ENCODE measurements at places on chromosomes 3 and 15. TPM values are rescaled to one million over a fixed set of nuclear protein-coding genes. Genes with fewer than 3 reads are reported as not detected.

The TNNC1 gene
- total RNA-seq, result 0.45 TPM

DNA sequence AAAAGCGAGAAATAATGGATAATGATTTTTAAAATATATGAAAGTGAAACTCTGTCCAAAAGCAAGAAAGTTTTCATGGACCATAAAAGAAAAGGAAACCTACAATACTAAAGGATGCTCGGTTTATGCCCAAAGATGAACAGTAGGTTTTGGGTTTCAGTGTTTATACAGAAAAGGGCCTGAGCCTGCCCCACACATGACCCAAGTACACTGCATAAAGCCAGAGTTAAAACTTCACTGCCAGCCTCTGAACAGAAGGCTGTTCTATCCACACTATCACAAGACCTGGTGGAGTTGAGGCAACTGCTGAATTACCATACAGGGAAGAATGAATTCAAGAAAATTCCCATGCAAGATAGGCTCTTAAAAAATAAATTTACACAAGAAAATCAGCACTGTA, 165.2 kb downstream of the MECOM start:
- no peak overlapping the region for H3K27ac ChIP-seq
- no peaks in the 10 kb centered on the region for H3K36me3 ChIP-seq
- DNase-seq, result no peak
- peaks cover 26% of the 10 kb centered on the region for H3K4me1 ChIP-seq

DNA sequence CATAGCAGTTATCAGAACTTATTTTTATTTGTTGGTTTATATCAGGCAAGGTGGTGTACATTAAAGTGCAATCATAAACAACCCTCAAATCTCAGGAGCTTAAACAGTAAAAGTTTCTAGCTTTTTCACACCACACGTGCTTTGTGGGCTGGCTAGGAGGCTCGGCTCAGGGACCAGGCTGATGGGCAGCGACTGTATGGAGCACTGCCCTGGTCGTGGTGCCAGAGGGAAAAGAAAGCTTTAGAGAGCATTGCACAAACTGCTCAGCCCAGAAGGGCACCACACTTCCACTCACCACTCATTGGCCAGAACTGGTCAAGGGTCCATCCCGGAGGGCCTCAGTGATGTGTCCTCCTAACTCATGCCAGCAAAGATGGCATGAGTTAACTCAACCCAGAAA, 123.2 kb downstream of the AQP9 start:
- H3K36me3 ChIP-seq, result peaks cover 3% of the 10 kb centered on the region
- no peak overlapping the region for H3K4me3 ChIP-seq
- DNase-seq, result no peak

The ADIPOQ gene
- total RNA-seq, result not detected

DNA sequence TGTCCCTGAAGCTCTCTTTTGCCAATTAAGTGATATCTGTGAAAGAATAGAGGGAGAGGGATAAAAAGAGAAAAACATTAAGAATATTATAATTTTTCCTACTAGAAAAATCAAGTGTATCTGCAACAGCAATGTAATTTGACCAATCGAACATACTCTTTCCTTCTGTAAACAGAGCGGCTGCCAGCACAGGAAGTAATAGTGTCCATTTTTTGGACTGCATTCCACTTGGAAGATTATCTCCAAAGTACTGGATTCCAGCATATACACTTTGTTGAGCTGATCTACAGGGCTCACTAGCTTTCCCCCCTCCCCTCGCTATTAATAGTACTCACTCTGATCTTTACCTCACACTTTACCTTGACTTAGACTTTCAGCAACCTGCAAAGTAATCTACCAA, 90.4 kb downstream of the SUCLG2 start:
- H3K36me3 ChIP-seq, result peaks cover 18% of the 10 kb centered on the region
- peaks cover 29% of the 10 kb centered on the region for H3K4me1 ChIP-seq
- no peak overlapping the region for H3K27ac ChIP-seq
- no peak overlapping the region for H3K4me3 ChIP-seq
- no peak for DNase-seq

DNA sequence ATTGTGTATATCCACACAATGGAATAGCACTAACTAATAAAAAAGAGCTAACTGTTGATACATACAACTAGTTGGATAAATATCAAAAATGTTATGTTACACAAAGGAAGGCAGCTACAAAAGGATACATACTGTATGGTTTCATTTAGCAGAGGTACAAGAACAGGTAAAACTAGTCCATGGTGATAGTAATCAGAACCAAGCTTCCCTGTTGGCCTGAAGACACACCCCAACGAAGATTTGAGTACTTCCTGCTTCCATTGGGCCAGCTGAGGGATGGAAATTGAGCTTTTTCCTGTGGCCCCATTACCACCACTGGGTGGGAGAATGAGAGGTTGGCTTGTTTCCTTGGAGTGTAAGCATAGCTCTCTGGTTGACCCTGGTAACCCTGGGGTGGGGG, 117.3 kb upstream of the CADPS start:
- no peak overlapping the region for H3K27ac ChIP-seq
- no peak overlapping the region for H3K4me3 ChIP-seq
- H3K4me1 ChIP-seq, result peaks cover 4% of the 10 kb centered on the region
- no peak for DNase-seq
- no peaks in the 10 kb centered on the region for H3K36me3 ChIP-seq
- H3K27me3 ChIP-seq, result no peaks in the 10 kb centered on the region

The CNOT10 gene
- 53.6 TPM for total RNA-seq

The PAK2 gene
- total RNA-seq, result 96.4 TPM

The DHX30 gene
- 142 TPM for total RNA-seq

DNA sequence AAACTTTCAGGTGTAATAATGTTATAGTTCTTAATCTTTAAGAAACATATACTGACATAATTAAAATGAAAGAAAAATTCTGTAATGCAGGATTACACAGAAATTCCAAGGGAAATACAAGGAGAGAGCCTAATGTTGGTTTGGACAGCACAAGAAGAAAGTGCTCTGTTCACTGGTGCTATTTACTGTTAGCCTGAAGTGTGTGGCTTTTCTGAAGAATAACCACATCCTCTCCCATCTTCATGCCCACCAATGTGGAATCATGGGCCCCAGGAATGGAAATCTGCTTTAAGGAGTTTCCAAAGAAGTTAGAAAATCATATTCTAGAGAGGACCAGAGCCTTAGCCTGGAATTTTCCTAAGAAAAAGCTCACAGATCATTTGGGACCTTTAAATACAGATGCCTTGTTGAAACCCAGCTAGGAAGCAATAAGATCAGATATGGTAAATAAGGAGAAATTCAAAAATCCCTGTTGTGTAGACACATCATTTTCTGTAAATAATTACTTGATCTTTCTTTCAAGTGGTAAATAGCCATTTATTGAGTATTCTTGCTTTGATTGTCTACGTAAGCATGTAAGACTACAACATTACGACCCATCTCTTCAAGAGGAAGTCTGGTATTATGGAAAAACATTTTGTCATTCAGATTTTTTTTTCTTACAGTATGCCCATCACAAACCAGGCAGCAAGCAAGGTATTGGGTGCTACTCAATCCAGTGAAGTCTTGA, 10.3 kb upstream of the USP50 start:
- DNase-seq, result no peak
- H3K27ac ChIP-seq, result no peak overlapping the region
- H3K4me1 ChIP-seq, result no peaks in the 10 kb centered on the region
- no peak overlapping the region for H3K4me3 ChIP-seq
- no peaks in the 10 kb centered on the region for H3K27me3 ChIP-seq

DNA sequence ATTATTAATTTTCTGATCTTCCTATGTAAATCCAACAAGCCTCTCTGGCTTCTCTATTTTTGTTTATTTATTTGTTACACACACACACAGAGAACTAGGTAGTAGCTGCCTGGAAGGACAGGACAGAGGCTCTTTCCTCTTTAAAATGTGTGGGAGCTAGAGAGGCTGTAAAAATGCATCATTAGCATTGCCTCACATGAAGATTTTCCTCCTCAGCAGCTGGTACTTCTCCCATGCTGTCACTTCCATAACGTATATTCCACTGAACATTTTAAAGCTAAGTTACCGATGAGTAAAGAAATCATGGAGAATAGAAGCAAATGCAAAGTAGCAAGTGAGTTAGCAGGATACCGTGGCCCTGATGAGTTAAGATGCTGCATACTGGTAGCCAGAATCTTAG, 63.9 kb downstream of the IMPG2 start:
- no peak for DNase-seq
- H3K27me3 ChIP-seq, result no peaks in the 10 kb centered on the region
- H3K4me1 ChIP-seq, result peaks cover 16% of the 10 kb centered on the region

The CCDC50 gene
- 48.4 TPM for total RNA-seq

The GHSR gene
- not detected for total RNA-seq

- no peak for DNase-seq
- no peak overlapping the region for H3K4me3 ChIP-seq
- no peaks in the 10 kb centered on the region for H3K4me1 ChIP-seq
- H3K27ac ChIP-seq, result no peak overlapping the region
These were observed 8.2 kb downstream of the XYLB start for GRCh38 chr3:38354588-38355330.

- peak; percentile 71 for DNase-seq
- H3K27me3 ChIP-seq, result peaks cover 13% of the 10 kb centered on the region
- H3K36me3 ChIP-seq, result peaks cover 19% of the 10 kb centered on the region
- peaks cover 61% of the 10 kb centered on the region for H3K4me1 ChIP-seq
- peak overlapping the region; percentile 92 for H3K4me3 ChIP-seq
These were observed 1.1 kb upstream of the TRIM71 start for GRCh38 chr3:32816439-32817256.

DNA sequence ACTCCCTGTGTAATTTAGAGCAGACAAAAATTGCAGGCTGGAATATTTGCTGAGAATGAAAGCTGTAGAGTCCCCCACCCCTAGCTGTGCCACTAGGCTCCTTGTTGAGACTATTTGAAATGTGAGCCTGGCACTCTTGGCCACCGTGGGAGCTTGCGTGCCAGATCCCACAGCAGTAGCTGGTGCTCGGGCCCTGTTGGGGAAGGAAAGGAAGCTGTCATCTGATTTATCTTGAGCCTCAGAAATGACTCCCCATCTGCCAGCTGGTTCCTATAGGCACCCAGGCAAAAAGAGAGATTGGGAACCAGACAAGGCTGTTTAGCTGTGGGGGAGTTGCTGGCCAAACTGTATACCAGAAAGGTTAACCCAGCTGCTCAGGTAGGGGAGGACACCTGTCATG, 23.4 kb upstream of the CLEC3B start:
- no peaks in the 10 kb centered on the region for H3K27me3 ChIP-seq
- H3K36me3 ChIP-seq, result peaks cover 39% of the 10 kb centered on the region
- H3K4me1 ChIP-seq, result no peaks in the 10 kb centered on the region
- no peak overlapping the region for H3K4me3 ChIP-seq
- no peak for DNase-seq
- no peak overlapping the region for H3K27ac ChIP-seq

- H3K36me3 ChIP-seq, result peaks cover 21% of the 10 kb centered on the region
- no peaks in the 10 kb centered on the region for H3K4me1 ChIP-seq
- H3K27me3 ChIP-seq, result no peaks in the 10 kb centered on the region
- no peak overlapping the region for H3K4me3 ChIP-seq
- H3K27ac ChIP-seq, result no peak overlapping the region
These were observed 91.5 kb downstream of the CSNK1G1 start for GRCh38 chr15:64264502-64264901.
